ENCODE measurements at places on chromosomes 12 and 14. TPM values are rescaled to one million over a fixed set of nuclear protein-coding genes. Genes with fewer than 3 reads are reported as not detected.

The PTPN21 gene
- total RNA-seq: 11.7 TPM

The KRT79 gene
- 0.06 TPM for total RNA-seq

The C14orf180 gene
- total RNA-seq: not detected

The PRORP gene
- total RNA-seq: 33.1 TPM

The BEGAIN gene
- total RNA-seq: 6.1 TPM

The SIX6 gene
- not detected for total RNA-seq

The GALNT16 gene
- 3.3 TPM for total RNA-seq

The TMEM121 gene
- total RNA-seq: 7.9 TPM

The SNAPC1 gene
- 11.0 TPM for total RNA-seq

The TMEM117 gene
- 2.3 TPM for total RNA-seq

The ADAM21 gene
- total RNA-seq: 0.08 TPM

The FRS2 gene
- 13.4 TPM for total RNA-seq

The CCDC38 gene
- 0.12 TPM for total RNA-seq

The NEUROD4 gene
- not detected for total RNA-seq

The SLCO1B3 gene
- total RNA-seq: 11.8 TPM

The AMDHD1 gene
- total RNA-seq: 2.3 TPM

The TMTC1 gene
- total RNA-seq: 0.04 TPM

The HELB gene
- total RNA-seq: 1.7 TPM

The PPP4R4 gene
- total RNA-seq: 0.24 TPM

The PARPBP gene
- 19.5 TPM for total RNA-seq

The HVCN1 gene
- total RNA-seq: 0.83 TPM

The COL2A1 gene
- total RNA-seq: 0.18 TPM

The HNF1A gene
- total RNA-seq: 2.8 TPM

The CLEC4E gene
- total RNA-seq: 0.41 TPM

The HOXC9 gene
- 14.7 TPM for total RNA-seq

The VWF gene
- total RNA-seq: 0.27 TPM

The CRACR2A gene
- 1.3 TPM for total RNA-seq

The DHRS2 gene
- 6.0 TPM for total RNA-seq

The TAS2R19 gene
- 0.15 TPM for total RNA-seq

The ACVR1B gene
- total RNA-seq: 17.4 TPM

The KRT82 gene
- total RNA-seq: not detected

The ANO2 gene
- total RNA-seq: 0.14 TPM

The IFNG gene
- total RNA-seq: not detected

The MGST1 gene
- total RNA-seq: 803 TPM

The PRKCH gene
- 6.0 TPM for total RNA-seq

The CLBA1 gene
- 14.4 TPM for total RNA-seq

The CBLN3 gene
- total RNA-seq: 0.84 TPM
